Fibroblast of the conjunctiva (primary cell): ENCODE measurements at places on chromosomes 6 and 20.

GRCh38 chr6:4405621-4406212 is 270.3 kb upstream of the ECI2 start:
- DNase-seq = no peak

DNA sequence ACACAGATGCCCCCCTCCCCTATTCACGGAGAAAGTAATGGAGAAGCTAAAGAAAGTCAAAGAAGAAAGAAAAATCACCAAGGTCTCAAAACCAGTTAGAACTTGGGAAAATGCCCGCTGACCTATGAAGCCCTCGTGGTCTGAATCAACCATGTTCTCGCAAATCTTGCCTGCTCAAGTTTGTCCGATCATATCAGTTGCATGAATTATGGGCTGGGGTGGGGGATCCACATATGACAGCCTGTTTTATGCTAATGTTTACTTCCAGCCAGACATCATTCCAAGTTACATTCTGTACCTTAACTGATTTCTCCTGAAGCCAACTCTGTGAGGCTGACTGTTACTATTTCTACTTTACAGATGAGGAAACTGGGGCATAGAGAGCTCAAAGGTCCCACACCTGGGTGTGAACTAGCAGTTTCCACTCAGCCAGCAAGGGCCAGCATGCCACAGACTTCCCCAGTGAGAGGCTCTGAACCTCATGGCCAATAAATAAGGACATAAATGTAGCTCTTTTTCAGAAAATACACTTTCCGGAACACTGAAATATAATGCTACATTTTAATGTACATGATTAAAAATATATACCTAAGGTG is 2.1 kb downstream of the RNASET2 start:
- DNase-seq = no peak

- DNase-seq = no peak
These were observed 18.8 kb downstream of the TMX4 start for GRCh38 chr20:8000796-8001195.

- no peak for DNase-seq
These were observed 38.4 kb downstream of the BMP5 start for GRCh38 chr6:55836945-55837344.

DNA sequence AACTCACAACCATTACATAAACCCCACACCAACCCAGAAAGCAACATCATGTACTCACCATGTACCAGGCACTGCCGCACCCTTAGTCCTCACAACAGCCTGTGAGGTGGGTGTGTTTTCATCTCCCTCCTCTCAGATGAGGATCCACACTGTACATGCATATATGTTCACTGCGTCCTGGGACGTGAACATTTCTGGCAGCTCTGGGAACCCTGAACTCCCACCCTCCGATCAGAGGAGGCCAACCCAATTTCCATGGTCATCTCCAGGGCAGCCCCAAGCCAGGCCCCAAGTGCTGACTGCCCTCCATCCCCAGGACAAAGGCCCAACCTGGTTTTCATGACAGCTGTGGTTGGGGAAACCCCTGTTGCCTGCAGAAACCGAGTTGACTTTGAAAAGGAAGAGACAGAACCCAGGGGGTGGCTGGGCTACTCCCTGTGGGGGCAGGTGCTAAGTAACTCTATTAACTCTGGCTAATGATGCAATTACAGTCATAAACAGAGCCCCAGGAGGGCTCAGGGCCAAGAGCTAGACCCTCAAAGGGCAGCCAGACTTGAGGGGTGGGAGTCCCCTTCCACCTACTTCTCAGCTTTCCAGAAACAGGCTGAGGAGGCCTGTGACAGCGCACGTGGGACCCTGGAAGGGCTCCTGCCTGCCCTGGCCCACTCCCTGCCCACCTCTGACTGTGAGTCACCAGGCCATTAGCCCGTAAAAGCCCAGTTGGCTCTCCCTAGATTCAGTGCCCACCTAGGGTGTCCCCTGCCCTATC is 2.6 kb downstream of the TFEB start:
- no peak for DNase-seq

DNA sequence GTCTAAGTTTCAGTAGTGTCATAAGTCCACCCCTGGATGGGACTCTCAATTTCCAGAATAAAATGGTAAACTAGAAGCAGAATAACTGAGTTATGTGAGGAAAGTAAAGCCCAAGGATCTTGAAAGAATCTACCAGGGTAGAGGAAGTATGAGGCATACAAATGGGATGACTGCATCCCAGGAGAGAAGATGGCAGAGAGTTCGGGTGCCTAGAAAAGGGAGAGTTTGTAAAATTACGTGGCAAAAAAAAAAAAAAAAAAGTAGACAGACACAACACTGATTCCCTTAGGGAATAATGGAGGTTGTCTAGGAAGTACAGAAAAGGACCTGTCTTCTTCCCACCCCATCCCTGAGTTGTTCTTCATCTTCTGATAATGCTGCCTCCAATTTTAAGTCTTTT is 3.4 kb downstream of the GABBR1 start:
- no peak for DNase-seq

DNA sequence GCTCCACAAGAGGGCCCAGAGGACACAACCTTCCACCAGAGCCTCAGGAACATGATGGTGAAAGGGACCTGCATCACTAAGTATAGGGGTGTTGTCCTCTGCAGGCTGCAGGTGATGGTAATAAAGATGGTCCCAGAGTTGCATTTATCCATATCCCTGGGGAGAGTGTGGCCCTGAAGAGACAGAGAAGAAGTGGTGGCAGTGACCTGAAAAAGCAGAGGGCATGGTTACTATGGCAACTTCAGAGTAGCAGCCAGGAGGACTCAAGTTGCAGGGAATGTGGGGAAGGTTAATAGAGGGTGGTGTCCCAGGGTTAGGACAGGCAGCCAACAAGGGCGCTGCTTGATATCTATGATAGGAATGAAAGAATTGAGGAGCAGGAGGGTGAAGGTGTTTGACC is 57.1 kb downstream of the HLA-A start:
- DNase-seq = no peak

DNA sequence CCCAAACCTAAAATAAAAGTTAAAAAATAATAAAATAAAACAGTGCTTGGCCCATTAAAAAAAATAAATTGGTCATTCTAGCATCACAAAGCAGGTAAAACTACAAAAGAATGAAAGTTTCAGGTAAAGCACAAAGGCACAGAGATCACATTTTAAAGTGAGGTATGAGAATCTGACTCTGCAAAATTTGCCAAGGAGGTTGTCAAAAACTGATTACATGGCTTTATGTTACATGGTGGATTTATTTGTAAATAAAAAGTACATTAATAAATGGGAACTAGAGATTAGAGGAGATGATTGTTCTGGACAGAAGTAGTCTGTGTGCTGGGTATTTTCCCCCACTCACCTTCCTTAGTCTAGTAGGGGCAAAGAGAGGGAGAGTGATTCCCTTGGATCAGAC is 24.2 kb upstream of the ATXN1 start:
- DNase-seq = no peak

GRCh38 chr20:39778847-39779604 is 816.9 kb downstream of the DHX35 start:
- DNase-seq = no peak

DNA sequence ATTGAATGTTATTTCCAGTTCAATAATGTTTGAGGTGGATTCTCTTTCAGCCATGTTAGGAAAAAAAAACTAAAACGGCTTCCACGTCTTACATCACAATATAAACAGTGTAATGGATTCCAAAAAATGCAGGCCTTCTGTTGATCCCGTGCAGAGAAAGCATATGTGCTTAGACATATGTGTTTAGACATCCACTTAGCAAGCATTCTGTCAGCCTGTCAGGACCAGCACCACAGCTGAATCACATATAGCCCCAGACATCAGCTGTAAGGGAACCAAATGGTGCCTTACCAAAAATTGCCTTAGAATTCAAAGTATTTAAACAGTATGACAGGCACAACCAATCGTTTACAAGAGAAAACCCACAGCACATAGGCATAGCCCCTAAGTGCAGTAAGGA is 304.9 kb downstream of the EYA4 start:
- DNase-seq = peak; percentile 18

- DNase-seq = no peak
These were observed 103.4 kb upstream of the BTBD3 start for GRCh38 chr20:11814267-11814666.

- DNase-seq = no peak
These were observed 57.7 kb downstream of the CLVS2 start for GRCh38 chr6:123053602-123054225.

DNA sequence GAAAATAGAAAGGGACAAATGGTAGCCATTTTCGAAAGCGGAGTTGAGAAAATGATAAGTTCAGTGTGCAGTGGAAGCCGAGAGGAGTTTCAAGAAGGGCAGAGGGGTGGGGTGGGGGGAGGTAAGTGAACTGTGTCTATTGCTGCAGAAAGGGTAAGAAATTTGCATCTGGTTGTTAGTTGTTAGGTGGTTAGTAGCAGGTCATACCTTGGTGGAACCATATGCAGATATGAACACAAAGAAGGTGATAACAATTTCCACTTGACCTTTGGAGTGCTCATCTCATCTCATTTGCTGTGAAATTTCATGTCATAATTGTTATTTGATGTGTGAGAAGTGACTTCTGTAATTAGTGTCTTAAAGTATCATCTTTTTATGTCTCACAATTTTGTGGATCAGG is 288.2 kb downstream of the QKI start:
- no peak for DNase-seq

- no peak for DNase-seq
These were observed 7.2 kb downstream of the PYGB start for GRCh38 chr20:25254986-25255680.

GRCh38 chr6:147157930-147158329 is 46.3 kb upstream of the STXBP5 start:
- DNase-seq = no peak

DNA sequence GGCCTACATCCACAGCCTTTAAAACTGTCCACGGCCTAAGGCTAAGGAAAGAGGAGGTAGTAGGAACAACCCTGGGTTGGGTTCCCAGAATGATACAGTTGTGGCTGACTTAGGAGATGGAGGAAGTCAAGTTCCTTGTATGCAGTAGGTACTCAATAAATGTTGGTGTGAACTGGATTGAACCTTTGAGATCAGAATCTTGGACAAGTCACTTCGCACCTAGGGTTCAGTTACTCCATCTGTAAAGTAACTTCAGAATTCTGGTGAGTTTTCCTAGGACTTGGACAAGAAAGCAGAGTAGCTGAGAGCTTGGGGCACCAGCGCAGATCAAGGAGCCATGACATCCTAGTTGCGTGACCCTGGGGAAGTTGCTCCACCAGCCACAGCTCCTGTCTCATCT is 9.1 kb downstream of the XKR7 start:
- DNase-seq = no peak

GRCh38 chr20:2137552-2138201 is 36.0 kb downstream of the STK35 start:
- no peak for DNase-seq

GRCh38 chr6:135581211-135581610 is 83.7 kb upstream of the AHI1 start:
- no peak for DNase-seq

- DNase-seq = peak; percentile 81
These were observed at the start of gene SHLD1 for GRCh38 chr20:5749952-5750779. SHLD1 (plus strand) TSS chr20:5750401; CDS start chr20:5772866, 22,465 bp downstream.

- peak; percentile 100 for DNase-seq
These were observed 35.8 kb downstream of the HFE start for GRCh38 chr6:26122793-26123674.

GRCh38 chr6:92840246-92840930 is 579.0 kb downstream of the EPHA7 start:
- DNase-seq = no peak

DNA sequence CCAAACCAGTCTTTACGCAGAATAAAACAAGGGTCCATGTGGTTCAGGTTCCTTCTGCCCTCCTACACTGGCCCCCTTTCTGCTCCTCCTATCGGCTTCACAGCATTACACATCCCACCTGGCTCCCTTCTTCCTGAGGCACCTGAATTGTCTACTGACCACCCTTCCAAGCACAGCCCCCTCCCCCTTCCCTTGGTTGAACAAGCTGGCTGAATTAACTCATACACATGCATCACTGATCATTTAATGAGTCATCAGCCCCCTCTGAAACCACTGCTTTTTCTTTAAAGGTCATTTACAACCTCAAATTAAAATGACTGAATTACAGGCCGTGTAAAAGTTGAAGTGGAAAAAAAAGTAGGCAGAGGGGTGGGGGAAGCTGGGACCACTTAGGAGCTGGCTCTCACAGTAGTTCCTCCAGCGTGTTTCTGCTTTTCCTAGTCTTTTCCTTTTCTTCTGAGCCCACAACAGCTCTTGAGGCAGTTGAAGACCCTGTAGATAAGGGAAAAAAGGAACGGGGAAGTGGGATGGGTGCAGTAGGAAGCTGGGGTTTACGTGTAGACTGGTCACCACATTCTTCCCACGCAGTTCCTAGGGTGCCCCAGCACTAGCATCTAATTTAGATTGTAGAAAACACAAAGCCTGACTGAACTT is 67.6 kb downstream of the FYN start:
- DNase-seq = no peak

GRCh38 chr20:49518576-49518975 is 36.1 kb upstream of the KCNB1 start:
- DNase-seq = no peak

DNA sequence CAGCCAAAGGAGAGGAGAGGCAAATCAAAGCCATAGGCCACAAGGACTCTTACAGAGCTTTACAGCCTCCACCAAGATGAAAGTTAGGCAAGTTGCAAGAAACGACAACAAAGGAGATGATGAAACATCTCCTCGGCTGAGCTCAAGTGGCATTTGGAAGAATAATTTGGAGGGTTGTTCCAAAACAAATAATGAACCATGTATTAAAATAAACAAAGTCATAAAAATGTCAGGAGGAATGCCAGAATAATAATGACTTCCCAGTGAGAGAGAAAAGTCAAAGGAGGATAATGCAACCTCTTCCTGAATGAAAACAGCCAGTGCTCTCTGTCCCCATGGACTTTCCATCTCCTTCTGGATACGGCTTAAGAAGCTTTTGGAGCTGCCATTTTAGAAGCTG is 371.4 kb upstream of the ID4 start:
- DNase-seq = peak; percentile 72
